ENCODE measurements at places on chromosomes 13 and 19.
A peak's percentile ranks its signal among the peaks of the same experiment; 100 is the strongest.

GRCh38 chr13:21949818-21950429, 279.1 kb downstream of the FGF9 start:
- DNase-seq = no peak

- DNase-seq = no peak
These were observed 39.0 kb downstream of the RCBTB2 start for GRCh38 chr13:48493851-48494250.

- DNase-seq = no peak
These were observed 1.7 kb upstream of the SBK3 start for GRCh38 chr19:55546822-55547614.

- DNase-seq = no peak
These were observed 3.8 kb downstream of the TNNI3 start for GRCh38 chr19:55153652-55154264.

DNA sequence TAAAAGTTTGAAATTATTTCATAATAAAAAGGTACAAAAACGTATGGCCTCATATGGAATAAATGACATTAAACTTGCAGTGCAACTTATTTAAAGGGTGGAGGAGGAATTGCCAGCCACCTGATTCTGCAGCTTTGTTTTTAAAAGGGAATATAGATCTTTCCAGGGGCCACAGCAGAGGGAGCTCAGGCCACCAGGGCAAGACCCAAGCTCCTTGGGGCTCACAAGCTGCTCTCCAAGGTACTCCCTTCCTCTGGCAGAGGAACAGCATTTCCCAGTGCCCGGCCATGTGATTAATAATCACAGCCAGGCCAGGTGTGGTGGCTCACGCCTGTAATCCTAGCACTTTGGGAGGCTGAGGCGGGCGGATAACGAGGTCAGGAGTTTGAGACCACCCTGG, 6.2 kb downstream of the ACOD1 start:
- DNase-seq = no peak

DNA sequence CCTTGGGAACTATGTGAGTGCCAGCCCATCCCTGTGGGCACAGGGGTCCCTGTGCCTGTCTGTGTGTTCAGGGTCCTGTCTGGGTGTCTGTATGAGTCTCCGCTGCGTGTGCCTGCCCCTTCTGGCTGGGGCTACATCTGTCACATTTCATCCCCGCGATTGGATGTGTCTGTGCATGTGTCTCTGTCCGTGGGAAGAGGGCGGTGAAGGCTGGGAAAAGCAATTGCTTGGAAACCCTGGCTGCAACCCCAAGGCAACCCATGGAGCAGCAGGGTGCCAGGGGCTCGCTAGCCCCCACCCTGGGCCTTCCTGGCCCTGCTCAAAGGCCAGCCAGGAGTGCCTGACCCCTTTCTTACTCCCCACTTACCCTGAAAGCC, 1.4 kb downstream of the MAG start:
- no peak for DNase-seq

DNA sequence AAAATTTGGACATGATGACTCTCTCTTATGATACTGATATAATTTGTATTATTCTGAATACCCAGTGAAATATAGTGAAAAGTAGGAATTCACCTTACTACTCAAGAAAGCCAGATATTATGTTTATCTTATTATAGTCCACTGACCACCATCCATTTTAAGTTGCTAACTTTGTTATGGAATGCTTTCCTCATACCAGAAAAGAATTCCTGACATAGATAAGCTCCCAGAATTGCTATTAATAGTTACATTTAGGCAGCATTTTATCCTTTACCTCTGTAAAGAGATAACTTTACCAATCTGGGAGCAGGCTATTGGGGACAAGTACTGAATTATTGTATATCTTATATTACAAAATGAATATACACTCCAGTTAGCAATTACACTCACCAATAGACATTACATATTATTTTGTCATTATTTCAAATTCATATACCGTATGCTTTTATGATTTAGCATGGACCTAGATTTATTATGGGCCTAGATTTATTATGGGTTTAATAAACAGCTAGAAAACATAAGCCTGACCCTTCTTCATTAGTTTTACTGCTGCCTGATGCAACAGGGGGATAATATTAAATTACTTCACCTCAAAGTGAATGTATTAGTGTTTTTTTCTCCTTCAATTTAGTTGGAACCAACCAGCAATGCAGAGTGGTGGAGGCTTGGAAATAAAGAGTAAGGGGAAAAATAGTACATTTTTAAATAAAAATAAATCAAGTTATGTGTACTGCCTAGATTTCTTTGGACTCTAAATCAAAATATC, 1886.1 kb downstream of the PCDH9 start:
- no peak for DNase-seq

- DNase-seq = no peak
These were observed 5.9 kb upstream of the SLC7A9 start for GRCh38 chr19:32875428-32875827.

- DNase-seq = no peak
These were observed 53.2 kb upstream of the RFC3 start for GRCh38 chr13:33764716-33765115.

DNA sequence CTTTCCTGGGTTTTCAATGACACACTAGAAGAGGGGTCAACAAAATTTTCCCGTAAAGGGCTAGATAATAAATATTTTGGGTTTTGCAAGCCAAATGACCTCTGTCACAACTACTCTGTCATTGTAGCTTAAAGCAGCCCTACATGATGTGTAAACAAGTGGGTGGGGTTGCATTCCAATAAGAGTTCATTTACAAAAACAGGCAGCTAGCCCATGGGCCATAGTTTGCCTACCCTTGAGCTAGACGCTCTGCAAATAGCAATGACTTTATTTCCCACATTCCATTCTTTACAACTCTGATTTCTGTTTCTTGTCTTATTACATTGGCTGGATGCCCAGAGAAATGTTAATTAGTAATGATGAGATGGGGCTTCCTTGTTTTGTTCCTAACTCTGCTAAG, 76.0 kb downstream of the ZNF557 start:
- DNase-seq = no peak

DNA sequence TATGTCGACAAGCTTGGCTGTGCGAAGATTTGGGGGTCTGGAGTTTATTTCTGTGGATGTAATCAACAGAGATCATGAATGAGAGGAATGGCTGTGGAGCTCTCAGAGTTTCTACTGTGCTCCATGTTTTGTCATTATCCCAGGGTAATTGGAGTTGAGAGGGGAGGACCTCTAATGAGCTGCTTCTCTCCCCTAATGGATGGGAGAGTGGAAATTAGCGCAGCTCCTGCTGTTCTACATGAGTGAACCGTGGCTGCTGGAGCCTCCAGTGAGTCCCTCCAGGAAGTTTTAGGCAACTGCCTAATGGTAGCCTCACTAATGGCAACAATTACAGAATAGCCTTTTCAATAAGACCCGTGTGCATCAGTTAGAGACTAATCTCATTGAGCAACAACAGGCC, 31.3 kb upstream of the FGF9 start:
- no peak for DNase-seq

- DNase-seq = no peak
These were observed 19.8 kb upstream of the SLC35E1 start for GRCh38 chr19:16591803-16592556.

- no peak for DNase-seq
These were observed 92.6 kb upstream of the PEG3 start for GRCh38 chr19:56933014-56933705.

DNA sequence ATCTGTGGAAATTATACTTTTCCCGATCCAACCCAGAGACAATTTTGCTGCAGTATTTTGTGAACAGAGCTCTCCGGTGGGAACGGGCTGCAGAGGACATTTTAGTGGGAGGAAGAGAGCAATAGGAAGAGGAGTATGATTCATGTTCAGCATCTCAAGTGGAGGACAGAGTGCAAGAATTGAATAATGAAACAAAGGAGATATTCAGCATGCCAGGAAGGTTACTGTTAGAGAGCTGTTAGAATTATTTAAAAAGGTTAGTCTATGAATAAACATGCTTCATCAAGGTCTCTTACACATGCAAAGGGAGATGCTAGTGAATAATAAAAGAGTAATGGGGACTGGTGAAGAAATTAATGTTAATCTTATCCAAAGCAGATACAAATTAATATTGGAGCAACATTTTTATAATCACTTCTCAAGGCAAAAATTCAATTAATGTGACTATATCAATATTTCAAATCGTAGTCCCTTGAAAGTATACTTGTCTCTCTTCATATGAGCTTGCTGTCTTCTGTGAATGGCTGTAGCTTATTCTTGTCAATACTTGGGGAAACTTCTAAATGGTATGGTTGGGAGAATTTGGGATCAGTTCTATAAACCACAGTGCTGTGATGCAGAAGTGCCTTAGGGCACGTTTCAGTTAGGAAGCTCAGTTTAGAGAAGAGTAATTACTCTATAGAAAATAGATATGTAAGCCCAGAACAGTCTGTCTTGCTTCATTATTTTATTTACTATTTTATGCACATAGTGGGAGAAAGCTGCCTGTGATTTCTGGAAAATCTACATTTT, 1165.8 kb downstream of the OLFM4 start:
- no peak for DNase-seq

- peak; percentile 76 for DNase-seq
These were observed 2.8 kb upstream of the LENG1 start for GRCh38 chr19:54162241-54162805.

DNA sequence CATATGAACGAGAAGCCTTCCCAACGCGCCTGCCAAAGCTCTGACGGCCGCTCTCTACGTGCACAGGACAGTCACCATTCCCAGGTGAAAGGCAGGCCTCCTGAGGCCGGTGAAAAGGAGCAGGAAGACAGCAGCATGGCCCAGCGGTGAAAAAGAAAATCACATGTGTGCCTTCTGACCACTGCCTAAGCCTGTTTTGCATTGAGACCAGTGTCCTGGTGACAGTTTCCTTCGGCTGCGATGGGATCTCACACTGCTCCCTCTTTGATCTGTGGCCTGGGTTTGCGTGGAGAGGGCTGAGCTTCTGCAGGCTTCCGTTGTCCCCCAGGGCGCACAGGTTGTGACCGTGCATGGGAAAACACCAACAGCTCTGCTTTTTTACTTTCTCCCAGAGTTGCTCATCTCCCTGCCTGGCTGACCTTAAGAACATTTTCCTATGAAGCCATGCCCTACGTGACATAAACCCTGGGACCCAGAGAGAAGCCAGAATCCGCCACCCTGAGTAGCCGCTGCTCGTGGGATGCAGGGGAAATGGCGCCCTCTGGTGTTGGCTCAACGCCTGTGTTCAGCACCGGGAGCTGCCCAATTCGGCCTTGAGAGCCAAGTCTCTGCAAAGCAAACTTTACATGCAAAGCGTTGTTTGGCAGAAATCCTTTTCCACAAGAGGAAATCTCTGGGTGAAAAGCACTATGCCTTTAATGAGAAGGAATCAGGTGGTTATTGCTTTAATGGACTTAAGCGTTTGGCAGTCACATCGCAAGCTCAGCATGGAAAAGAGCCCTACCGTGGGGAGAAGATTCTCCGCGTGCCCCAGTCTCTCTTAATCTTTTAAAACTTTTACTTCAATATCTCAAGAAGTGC, 112.2 kb upstream of the GPR12 start:
- DNase-seq = peak; percentile 37

DNA sequence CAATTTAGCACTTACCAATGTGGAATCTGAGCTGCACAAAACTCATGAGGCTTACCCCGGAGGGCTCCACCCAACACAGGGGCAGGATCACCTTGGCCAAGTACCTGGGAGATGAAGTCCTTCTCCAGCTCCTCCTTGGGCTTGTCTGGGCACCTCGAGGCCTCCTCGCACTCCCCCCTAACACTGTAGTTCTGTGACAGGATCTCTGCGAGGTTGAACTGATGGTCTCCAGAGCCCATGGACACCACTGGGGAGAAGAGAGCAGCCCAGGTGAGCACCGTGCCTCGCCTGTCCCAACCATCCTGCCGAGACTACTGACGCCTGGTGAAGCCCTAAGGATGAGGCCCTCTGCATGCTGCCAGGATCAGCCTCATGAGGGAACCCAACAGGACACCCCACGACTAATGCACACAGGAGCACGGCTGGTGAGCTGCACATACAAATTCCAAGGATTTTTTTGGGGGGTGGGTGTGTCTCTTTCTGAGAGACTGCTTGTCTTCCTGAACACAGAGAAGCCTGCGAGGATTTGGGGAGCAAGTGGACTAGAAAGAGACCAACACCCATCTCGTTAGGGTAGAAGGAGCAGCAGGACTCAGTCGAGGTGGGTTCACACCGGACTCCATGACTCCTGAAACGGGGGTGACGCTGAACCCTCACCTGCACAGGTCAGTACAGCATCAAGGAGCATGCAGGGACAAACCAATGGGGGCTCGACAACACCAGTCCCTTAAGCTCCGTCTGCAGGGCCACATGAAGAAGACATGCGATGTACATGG, 10.1 kb downstream of the MIER2 start:
- DNase-seq = no peak

- DNase-seq = no peak
These were observed 7.3 kb downstream of the SIGLEC9 start for GRCh38 chr19:51131780-51132680.

- DNase-seq = no peak
These were observed 64.0 kb downstream of the SERP2 start for GRCh38 chr13:44437356-44438233.

- DNase-seq = no peak
These were observed 11.8 kb downstream of the CCDC97 start for GRCh38 chr19:41321600-41322270.

DNA sequence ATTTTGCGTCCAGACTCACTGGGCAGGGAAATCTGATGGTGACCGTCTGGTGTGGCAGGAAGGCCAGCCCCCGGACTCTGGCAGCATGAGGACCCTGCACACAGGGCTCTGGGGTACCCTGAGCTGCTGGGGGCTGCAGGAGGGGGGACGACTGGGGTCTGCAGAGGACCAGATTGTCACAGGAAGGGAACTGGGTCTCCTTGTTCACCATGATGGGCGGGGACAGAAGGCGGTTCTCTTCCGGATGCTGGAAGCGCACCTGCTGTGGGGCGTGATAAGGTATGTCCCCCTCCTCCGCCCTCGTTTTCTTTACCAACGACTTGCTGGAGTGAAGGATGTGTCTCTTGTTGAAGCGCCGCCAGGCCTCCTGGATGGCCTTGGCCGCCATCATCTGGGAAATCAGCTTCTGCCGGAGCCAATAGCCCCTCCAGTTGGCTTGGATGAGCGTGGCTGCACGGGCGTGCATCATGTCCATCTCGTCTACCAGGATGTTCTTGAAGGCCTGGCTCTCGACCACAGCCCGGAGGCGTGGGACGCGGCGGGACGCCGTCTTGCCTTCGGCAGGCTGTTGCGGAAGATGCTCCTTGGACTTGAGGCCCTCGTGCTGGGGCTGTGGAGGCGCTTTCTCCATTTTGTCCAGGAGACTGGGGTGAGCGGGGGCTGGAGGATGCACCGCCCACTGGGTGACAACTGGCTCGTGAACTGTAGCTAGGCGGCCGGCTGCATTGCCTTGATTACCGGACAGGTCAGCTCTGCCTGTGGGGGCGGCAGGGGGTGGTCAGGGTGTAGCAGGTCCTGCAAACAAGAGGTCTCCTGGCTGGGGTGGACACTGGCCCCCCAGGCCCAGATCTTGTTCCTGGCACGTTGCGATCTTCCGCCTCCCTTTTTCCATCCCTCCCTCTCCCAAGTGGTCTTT, 7.2 kb downstream of the IQCN start:
- no peak for DNase-seq

All from stimulated activated CD4-positive, alpha-beta T cell treated with anti-CD3 and anti-CD28 coated beads, Interleukin-12 subunit alpha, Interleukin-12 subunit beta, amount 100 ng/mL, for 48 hours (primary cell).